ENCODE measurements at places on chromosomes 7 and 10. TPM values are rescaled to one million over a fixed set of nuclear protein-coding genes. Genes with fewer than 3 reads are reported as not detected.

DNA sequence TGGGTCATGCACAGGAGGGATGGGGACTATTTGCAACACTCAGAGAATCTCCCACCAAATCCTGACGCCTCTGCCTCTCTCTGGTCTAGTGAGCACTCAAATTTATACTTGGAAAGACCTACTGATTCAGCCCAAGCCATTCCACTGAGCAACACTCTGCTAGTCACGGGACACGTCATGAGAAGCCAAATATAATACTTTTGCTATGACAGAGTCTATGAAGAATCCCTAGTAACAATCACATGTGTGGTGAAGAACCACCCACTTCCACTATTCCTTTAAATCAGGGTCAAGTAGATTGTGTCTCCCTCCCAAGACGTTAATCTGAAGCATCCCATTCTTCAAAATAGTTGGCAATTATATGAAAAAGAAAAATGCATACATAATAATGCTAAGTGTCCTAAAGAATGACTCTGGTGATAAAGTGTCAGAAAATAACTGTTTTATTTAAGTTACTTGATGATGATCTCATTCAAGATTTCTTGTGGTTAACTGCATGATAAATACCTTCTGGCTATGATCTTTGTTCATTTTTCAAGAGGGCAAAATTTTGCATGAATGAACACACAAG lies 28.5 kb downstream of the CHCHD3 start:
- H3K36me3 ChIP-seq: no peaks in the 10 kb centered on the region
- H3K4me1 ChIP-seq: no peaks in the 10 kb centered on the region
- no peak overlapping the region for H3K27ac ChIP-seq
- H3K27me3 ChIP-seq: no peaks in the 10 kb centered on the region
- DNase-seq: no peak
- H3K4me3 ChIP-seq: no peak overlapping the region

DNA sequence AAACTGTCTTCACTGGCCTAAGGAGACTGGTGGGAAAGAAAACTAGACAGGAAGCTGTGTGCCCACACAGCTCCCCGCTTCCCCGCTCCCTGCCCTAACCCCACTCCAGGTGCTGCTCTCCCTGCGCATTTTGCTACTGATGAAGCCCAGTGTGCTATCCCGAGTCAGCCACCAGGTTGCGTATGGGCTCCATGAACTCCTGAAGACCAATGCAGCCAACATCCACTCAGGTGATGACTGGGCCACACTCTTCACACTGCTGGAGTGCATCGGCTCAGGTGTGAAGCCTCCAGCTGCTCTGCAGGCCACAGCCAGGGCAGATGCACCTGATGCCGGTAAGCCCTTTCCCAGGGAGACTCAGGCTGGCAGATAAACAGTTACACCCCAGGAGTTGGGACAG lies 20.3 kb upstream of the NFKB2 start:
- H3K27me3 ChIP-seq: no peaks in the 10 kb centered on the region
- no peaks in the 10 kb centered on the region for H3K4me1 ChIP-seq
- H3K36me3 ChIP-seq: peaks cover 71% of the 10 kb centered on the region

- no peaks in the 10 kb centered on the region for H3K4me1 ChIP-seq
- no peaks in the 10 kb centered on the region for H3K36me3 ChIP-seq
- DNase-seq: no peak
- no peaks in the 10 kb centered on the region for H3K27me3 ChIP-seq
- no peak overlapping the region for H3K27ac ChIP-seq
Observed at GRCh38 chr10:132432176-132432540, 35.2 kb downstream of the PWWP2B start.

DNA sequence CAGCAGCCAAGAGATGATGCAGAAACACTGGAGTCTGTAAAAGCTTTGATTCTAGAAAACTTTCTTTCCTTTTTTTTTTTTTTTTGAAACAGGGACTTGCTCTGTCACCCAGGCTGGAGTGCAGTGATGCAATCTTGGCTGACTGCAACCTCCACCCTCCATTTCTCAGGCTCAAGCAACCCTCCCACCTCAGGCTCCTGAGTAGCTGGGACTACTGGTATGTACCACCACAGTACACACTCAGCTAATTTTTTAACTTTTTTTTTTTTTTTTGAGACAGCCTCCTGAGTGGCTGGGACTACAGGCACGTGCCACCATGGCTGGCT lies 17.0 kb upstream of the BAG3 start:
- H3K4me1 ChIP-seq: no peaks in the 10 kb centered on the region
- no peak overlapping the region for H3K4me3 ChIP-seq
- DNase-seq: no peak
- no peaks in the 10 kb centered on the region for H3K27me3 ChIP-seq
- H3K27ac ChIP-seq: no peak overlapping the region

DNA sequence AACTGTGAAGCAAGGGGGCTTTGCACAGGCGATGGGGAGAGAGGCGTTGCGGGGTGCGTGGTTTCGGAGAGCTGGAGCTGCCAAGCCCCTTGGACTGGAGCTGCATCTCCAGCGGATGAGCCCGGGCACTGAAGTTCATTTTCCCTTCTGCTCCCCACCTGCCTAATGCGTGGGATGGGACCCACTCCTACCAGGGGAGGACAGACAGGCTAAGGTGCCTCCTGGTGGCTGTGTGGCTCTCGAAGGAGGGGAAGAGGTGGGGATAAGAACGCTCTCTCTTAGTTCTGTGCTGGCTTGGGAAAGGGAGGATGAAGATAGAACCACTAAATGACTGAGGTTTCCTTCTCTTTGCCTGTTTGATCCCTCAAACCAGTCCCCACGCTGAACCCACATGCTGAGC lies 177.6 kb upstream of the PITRM1 start:
- no peaks in the 10 kb centered on the region for H3K4me1 ChIP-seq
- no peak overlapping the region for H3K4me3 ChIP-seq
- no peaks in the 10 kb centered on the region for H3K27me3 ChIP-seq

Gene GTF2IRD2
- 1.3 TPM for total RNA-seq

DNA sequence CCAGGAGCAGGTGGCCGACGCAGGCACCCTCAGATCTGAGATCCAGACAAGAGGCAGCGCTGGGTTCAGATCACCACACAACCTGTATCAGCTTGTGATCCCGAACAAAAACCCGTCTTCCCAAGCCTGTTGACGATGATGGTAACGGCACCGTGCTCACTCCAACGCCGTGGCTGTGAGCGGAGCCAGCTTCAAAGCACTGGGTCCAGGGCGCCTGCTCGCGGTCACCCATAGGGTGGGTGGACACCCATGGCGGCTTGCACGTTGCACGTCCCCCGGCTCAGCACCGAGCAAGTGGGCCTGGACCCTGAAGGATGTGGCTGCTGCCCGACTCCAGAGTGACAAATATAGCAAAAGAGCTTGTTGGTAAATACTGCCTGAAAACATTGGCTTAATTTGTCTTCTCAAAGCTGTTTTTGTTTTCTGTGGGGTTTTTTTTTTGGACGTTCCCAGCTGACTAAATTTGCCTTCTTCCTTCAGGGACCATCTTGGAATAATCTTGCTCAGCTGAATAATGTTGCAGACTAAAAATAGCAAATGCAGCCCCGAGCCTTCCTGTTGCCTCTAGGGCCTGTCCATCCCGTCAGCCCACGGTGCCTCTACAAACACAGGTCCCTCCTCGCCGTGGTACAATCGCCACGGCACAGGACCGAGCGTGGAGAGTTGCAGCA lies 41.0 kb downstream of the FOXK1 start:
- no peak overlapping the region for H3K4me3 ChIP-seq
- H3K4me1 ChIP-seq: no peaks in the 10 kb centered on the region
- no peak for DNase-seq
- H3K27ac ChIP-seq: no peak overlapping the region
- no peaks in the 10 kb centered on the region for H3K27me3 ChIP-seq

- no peaks in the 10 kb centered on the region for H3K4me1 ChIP-seq
- H3K4me3 ChIP-seq: peak overlapping the region; percentile 53
- H3K27me3 ChIP-seq: no peaks in the 10 kb centered on the region
Observed at GRCh38 chr7:29564496-29565223, 1.0 kb downstream of the PRR15 start.

GRCh38 chr10:51029172-51029641 lies 45.1 kb upstream of the PRKG1 start:
- no peaks in the 10 kb centered on the region for H3K36me3 ChIP-seq
- H3K4me1 ChIP-seq: peaks cover under 1% of the 10 kb centered on the region
- no peak for DNase-seq
- H3K4me3 ChIP-seq: no peak overlapping the region
- no peak overlapping the region for H3K27ac ChIP-seq
- H3K27me3 ChIP-seq: no peaks in the 10 kb centered on the region

GRCh38 chr10:88152728-88153133 lies 289.3 kb downstream of the PTEN start:
- no peak overlapping the region for H3K4me3 ChIP-seq
- no peaks in the 10 kb centered on the region for H3K27me3 ChIP-seq
- H3K36me3 ChIP-seq: no peaks in the 10 kb centered on the region
- no peaks in the 10 kb centered on the region for H3K4me1 ChIP-seq
- no peak overlapping the region for H3K27ac ChIP-seq
- DNase-seq: no peak

Gene COL28A1
- total RNA-seq: not detected

- H3K4me1 ChIP-seq: no peaks in the 10 kb centered on the region
- H3K36me3 ChIP-seq: no peaks in the 10 kb centered on the region
- no peak overlapping the region for H3K27ac ChIP-seq
- H3K27me3 ChIP-seq: no peaks in the 10 kb centered on the region
Observed at GRCh38 chr10:62992145-62992721, 140.9 kb upstream of the NRBF2 start.

Gene VWDE
- not detected for total RNA-seq

Gene FGFR2
- total RNA-seq: 28.0 TPM

GRCh38 chr10:31477584-31477983 lies 158.6 kb downstream of the ZEB1 start:
- H3K4me1 ChIP-seq: no peaks in the 10 kb centered on the region
- H3K4me3 ChIP-seq: no peak overlapping the region
- no peak for DNase-seq
- no peaks in the 10 kb centered on the region for H3K36me3 ChIP-seq
- H3K27ac ChIP-seq: no peak overlapping the region
- no peaks in the 10 kb centered on the region for H3K27me3 ChIP-seq

Gene MRC1
- total RNA-seq: 41.2 TPM

Gene SLC35B4
- total RNA-seq: 9.4 TPM

GRCh38 chr7:929311-929711 lies 25.2 kb downstream of the ADAP1 start:
- no peaks in the 10 kb centered on the region for H3K36me3 ChIP-seq
- H3K4me1 ChIP-seq: no peaks in the 10 kb centered on the region
- no peaks in the 10 kb centered on the region for H3K27me3 ChIP-seq
- DNase-seq: peak; percentile 11

DNA sequence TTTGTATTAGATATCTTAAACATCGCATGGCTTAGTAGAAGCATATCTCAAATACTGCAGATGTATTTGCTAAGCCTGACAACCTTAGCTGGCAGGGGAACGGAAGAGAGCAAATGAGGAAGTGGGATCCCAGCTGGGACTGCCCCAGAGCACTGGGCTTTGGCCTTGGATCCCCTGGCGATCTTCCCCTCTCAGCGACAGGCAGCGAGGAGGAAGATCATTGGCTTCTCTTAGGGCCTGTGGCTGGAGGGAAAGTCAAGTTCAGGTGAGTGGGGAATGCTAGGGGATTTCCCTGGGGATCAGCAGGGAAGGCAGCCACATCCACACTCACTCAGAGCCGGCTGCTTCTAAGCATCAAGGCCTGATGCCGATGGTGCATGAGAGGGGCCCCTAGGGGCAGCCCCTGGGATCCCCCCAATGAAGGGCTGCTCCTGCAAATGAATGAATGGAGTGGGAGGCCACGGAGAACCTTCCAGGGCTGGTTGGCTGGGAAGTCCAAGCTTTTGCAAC lies 42.0 kb downstream of the LYZL2 start:
- DNase-seq: peak; percentile 74
- H3K27me3 ChIP-seq: no peaks in the 10 kb centered on the region
- H3K4me3 ChIP-seq: no peak overlapping the region
- H3K36me3 ChIP-seq: no peaks in the 10 kb centered on the region
- peaks cover 15% of the 10 kb centered on the region for H3K4me1 ChIP-seq

Gene LIPK
- not detected for total RNA-seq

Gene ENTPD7
- 12.5 TPM for total RNA-seq

DNA sequence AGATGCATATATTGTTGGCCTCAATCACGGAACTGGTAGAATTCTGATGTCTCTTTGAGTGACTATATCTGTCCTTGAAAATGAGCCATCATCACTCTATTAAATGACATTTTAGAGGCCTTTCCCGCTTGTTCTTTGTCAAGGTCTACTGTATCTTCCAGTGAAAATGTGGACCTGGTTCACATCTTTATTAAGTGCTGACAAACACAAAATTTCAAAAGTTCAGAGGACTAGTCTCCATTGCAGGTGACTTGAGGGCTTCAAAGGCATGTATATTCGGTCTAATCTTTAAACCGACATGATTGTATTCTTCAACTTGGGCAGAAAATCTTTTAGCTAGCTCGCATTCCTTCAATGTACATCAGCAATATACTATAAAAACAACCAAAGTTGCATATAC lies 36.6 kb upstream of the VWDE start:
- DNase-seq: no peak
- H3K36me3 ChIP-seq: no peaks in the 10 kb centered on the region
- no peaks in the 10 kb centered on the region for H3K4me1 ChIP-seq

GRCh38 chr7:136293841-136294391 lies 316.8 kb upstream of the MTPN start:
- H3K4me3 ChIP-seq: no peak overlapping the region
- H3K27me3 ChIP-seq: no peaks in the 10 kb centered on the region
- no peak for DNase-seq
- no peaks in the 10 kb centered on the region for H3K4me1 ChIP-seq
- no peaks in the 10 kb centered on the region for H3K36me3 ChIP-seq
- no peak overlapping the region for H3K27ac ChIP-seq

- no peak overlapping the region for H3K4me3 ChIP-seq
- no peaks in the 10 kb centered on the region for H3K4me1 ChIP-seq
- H3K27me3 ChIP-seq: no peaks in the 10 kb centered on the region
- no peak overlapping the region for H3K27ac ChIP-seq
Observed at GRCh38 chr7:85829817-85830432, 643.1 kb upstream of the SEMA3D start.

Gene ZNF488
- not detected for total RNA-seq

DNA sequence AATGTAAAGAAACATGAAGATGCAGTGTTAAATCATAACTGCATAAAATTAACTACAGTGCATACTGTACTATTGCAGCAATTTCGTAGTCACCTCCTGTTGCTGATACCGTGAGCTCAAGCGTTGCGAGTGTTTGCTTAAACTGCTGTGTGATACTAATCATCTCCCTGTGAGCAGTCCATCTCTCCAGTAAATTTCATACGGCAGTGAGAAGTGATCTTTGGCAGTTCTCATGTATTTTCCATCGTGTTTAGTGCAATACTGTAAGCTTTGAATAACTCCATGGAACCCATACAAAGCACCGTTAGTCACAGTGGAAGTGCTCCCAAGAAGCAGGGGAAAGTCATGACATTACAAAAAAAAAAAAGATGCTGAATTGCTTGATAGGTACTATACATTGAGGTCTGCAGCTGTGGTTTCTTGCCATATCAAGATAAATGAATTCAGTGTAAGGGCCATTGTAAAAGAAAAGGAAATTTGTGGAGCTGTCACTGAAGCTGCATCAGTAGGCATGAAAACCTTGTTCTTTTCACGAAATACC lies 360.4 kb downstream of the EXOC4 start:
- H3K36me3 ChIP-seq: no peaks in the 10 kb centered on the region
- no peaks in the 10 kb centered on the region for H3K4me1 ChIP-seq
- no peaks in the 10 kb centered on the region for H3K27me3 ChIP-seq
- H3K27ac ChIP-seq: no peak overlapping the region
- H3K4me3 ChIP-seq: no peak overlapping the region
- DNase-seq: no peak

Gene TRPV5
- total RNA-seq: not detected

All from right lobe of liver (tissue), 6 donors.